ENCODE measurements at places on chromosomes 2 and 18. TPM values are rescaled to one million over a fixed set of nuclear protein-coding genes. Genes with fewer than 3 reads are reported as not detected.

- no peak overlapping the region for H3K4me3 ChIP-seq
- no peaks in the 10 kb centered on the region for H3K27me3 ChIP-seq
- H3K36me3 ChIP-seq: no peaks in the 10 kb centered on the region
- no peak for DNase-seq
- H3K4me1 ChIP-seq: no peaks in the 10 kb centered on the region
- no peak overlapping the region for H3K27ac ChIP-seq
Observed at GRCh38 chr2:123077101-123077500, 948.0 kb upstream of the CNTNAP5 start.

MBP gene
- 16.5 TPM for total RNA-seq

CLEC4F gene
- total RNA-seq: not detected

GRCh38 chr2:128640845-128641360 lies 322.2 kb upstream of the HS6ST1 start:
- peaks cover 22% of the 10 kb centered on the region for H3K4me1 ChIP-seq
- H3K27ac ChIP-seq: no peak overlapping the region
- no peak overlapping the region for H3K4me3 ChIP-seq
- no peaks in the 10 kb centered on the region for H3K27me3 ChIP-seq

DNA sequence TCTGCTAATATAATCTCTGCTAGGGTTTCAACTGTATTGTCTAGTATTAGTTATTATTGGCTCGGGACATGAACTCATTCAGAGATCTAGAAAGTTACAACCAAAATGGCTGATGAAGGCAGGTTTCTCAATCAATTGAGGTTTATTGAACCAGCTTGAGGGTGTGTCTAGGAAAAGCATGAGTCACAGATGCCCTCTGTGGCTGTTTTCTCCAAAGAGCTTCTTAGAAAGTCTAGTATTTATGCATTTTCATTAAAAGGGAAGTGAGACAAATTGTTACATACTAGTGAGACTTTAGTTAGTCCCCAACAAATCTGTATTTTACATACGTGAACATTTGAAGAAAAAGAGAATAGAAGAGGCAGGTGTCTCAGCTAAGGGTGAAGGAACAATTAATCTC lies 23.0 kb upstream of the RTTN start:
- H3K36me3 ChIP-seq: no peaks in the 10 kb centered on the region
- no peak overlapping the region for H3K27ac ChIP-seq
- peaks cover 8% of the 10 kb centered on the region for H3K4me1 ChIP-seq
- DNase-seq: no peak
- H3K27me3 ChIP-seq: no peaks in the 10 kb centered on the region

- no peaks in the 10 kb centered on the region for H3K36me3 ChIP-seq
- H3K27me3 ChIP-seq: no peaks in the 10 kb centered on the region
- H3K27ac ChIP-seq: no peak overlapping the region
Observed at GRCh38 chr2:134191835-134192234, 62.0 kb upstream of the MGAT5 start.

GRCh38 chr2:233380132-233380895 lies 26.0 kb downstream of the DGKD start:
- no peaks in the 10 kb centered on the region for H3K36me3 ChIP-seq
- no peak overlapping the region for H3K4me3 ChIP-seq
- no peak overlapping the region for H3K27ac ChIP-seq
- H3K4me1 ChIP-seq: no peaks in the 10 kb centered on the region
- DNase-seq: no peak
- H3K27me3 ChIP-seq: no peaks in the 10 kb centered on the region

GRCh38 chr2:160465002-160465401 lies 28.6 kb downstream of the RBMS1 start:
- no peaks in the 10 kb centered on the region for H3K36me3 ChIP-seq
- H3K27me3 ChIP-seq: no peaks in the 10 kb centered on the region
- H3K4me3 ChIP-seq: no peak overlapping the region
- H3K4me1 ChIP-seq: peaks cover 4% of the 10 kb centered on the region
- no peak for DNase-seq

ASB18 gene
- not detected for total RNA-seq

GRCh38 chr18:31562726-31563125 lies 29.0 kb upstream of the TTR start:
- H3K27me3 ChIP-seq: peaks cover 5% of the 10 kb centered on the region
- H3K4me3 ChIP-seq: no peak overlapping the region
- H3K4me1 ChIP-seq: no peaks in the 10 kb centered on the region
- no peaks in the 10 kb centered on the region for H3K36me3 ChIP-seq
- DNase-seq: no peak
- H3K27ac ChIP-seq: no peak overlapping the region
